IMR-90 (cell line): ENCODE measurements at places on chromosomes 11 and 22. TPM values are rescaled to one million over a fixed set of nuclear protein-coding genes. Genes with fewer than 3 reads are reported as not detected.

MOGAT2 gene
- not detected in 2 replicates for total RNA-seq

DNA sequence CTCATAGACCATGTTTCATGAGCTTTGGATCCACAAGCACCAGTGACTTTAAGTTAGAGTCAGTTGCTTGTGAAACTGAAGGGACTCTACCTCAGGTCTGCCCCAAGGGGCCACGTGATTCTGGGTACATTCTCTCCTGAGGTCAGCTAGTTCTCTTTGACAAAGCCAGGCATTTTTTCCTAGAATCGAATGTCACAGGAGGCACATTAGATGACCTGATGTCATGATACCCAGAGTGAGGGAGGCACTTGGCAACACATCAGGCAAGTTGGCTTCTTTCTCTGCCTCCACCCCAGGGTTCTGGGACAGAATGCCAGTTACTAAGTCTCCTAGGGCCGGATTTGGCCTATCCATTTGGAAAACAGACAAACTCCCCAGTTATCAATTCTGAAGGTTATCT is 93.0 kb downstream of the APIP start:
- no peak overlapping the region for H3K27ac ChIP-seq
- no peak overlapping the region for H3K4me3 ChIP-seq
- H3K4me1 ChIP-seq = no peaks in the 10 kb centered on the region
- no peak for DNase-seq
- H3K36me3 ChIP-seq = no peaks in the 10 kb centered on the region
- peaks cover 11% of the 10 kb centered on the region for H3K27me3 ChIP-seq

GRCh38 chr11:1827095-1827813 is 7.5 kb upstream of the SYT8 start:
- peaks cover 13% of the 10 kb centered on the region; the same call in 1 of the 2 replicates for H3K27me3 ChIP-seq
- peak; percentile 65 for DNase-seq
- peaks cover 15% of the 10 kb centered on the region for H3K4me1 ChIP-seq
- H3K4me3 ChIP-seq = no peak overlapping the region
- H3K36me3 ChIP-seq = no peaks in the 10 kb centered on the region

- H3K4me3 ChIP-seq = no peak overlapping the region
- no peaks in the 10 kb centered on the region for H3K36me3 ChIP-seq
- H3K27ac ChIP-seq = no peak overlapping the region
- DNase-seq = no peak
- H3K27me3 ChIP-seq = peaks cover 33% of the 10 kb centered on the region
Observed at GRCh38 chr11:75792997-75793800, 21.8 kb upstream of the UVRAG start.

NLRP14 gene
- total RNA-seq = under 0.01 TPM in 2 replicates

- peaks cover 6% of the 10 kb centered on the region; the same call in 1 of the 2 replicates for H3K4me1 ChIP-seq
- no peak for DNase-seq
- no peak overlapping the region for H3K27ac ChIP-seq
Observed at GRCh38 chr11:126408496-126408895, 53.0 kb downstream of the ST3GAL4 start.

SCGB2A2 gene
- not detected in 2 replicates for total RNA-seq

APOL4 gene
- total RNA-seq = not detected in 2 replicates

DNA sequence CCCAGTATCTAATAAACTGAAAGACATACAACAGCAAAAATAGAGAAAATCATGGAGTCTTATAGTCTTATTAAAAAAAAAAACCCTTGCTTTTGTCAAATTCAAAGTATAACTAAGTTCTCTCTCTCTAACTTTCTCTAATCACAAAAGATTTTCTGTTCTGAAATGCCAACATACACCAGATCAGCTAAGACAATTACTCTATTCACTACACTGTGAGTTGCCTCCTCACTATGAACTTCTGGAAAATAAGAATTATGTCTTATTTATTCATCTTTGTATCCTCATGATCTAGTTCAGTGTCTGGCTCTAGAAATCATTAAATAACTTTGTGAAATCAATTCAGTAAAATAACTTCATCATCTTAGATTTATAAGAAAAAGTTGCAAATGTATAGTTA is 12.7 kb downstream of the FAM76B start:
- no peak overlapping the region for H3K27ac ChIP-seq
- H3K27me3 ChIP-seq = no peaks in the 10 kb centered on the region
- H3K4me3 ChIP-seq = no peak overlapping the region
- DNase-seq = no peak

OR10A2 gene
- total RNA-seq = not detected in 2 replicates

DNA sequence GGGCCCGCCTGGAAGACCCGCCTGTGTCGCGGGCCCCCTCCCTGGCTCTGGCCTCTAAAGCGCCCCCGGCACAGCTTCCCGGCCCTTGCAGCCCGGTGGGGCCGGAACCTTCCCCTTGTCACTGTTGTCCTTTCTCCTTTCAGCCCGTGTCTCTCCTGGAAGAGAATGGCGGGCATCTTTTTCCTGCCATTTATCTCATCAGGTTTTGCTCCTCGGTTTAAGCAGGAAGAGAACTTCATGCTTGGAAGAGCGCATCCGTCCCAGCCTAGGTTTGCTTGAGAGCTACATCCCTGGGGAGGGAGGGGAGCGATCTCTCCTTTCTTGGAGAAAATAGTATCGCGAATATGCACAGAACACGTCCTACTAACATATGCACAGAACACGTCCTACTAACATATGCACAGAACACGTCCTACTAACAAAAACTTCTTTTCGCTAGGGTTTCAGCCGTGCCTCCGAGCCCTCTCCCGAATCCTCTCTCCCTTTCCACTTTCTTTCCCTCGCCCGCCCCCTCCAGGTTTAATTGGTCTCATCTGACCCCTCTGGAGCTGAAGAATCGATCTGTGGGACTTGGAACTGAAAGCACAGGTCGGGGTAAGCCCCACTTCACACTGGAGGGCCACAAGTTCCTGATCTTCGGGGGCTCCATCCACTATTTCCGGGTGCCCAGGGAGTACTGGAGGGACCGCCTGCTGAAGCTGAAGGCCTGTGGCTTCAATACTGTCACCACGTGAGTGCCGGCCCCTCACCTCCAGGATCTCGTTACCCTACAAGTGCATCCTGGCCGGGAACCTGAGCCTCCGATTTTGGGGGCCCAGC is 1.2 kb downstream of the GLB1L3 start:
- no peak for DNase-seq
- H3K4me1 ChIP-seq = peaks cover 1% of the 10 kb centered on the region; the same call in 1 of the 2 replicates
- peaks cover 53% of the 10 kb centered on the region for H3K27me3 ChIP-seq
- H3K4me3 ChIP-seq = no peak overlapping the region

- H3K4me1 ChIP-seq = peaks cover 2% of the 10 kb centered on the region; the same call in 1 of the 2 replicates
- peak overlapping the region; percentile 69 for H3K4me3 ChIP-seq
- H3K27me3 ChIP-seq = no peaks in the 10 kb centered on the region
- no peaks in the 10 kb centered on the region for H3K36me3 ChIP-seq
- DNase-seq = peak; percentile 31
Observed at GRCh38 chr11:78138694-78139421, 568 bp downstream of the ALG8 start.

GRCh38 chr11:119684361-119685110 is 44.5 kb downstream of the NECTIN1 start:
- no peak overlapping the region for H3K4me3 ChIP-seq
- H3K27me3 ChIP-seq = peaks cover 2% of the 10 kb centered on the region; the same call in 1 of the 2 replicates
- peak overlapping the region; percentile 5; the same call in 1 of the 2 replicates for H3K27ac ChIP-seq
- DNase-seq = peak; percentile 75
- peaks cover 5% of the 10 kb centered on the region for H3K4me1 ChIP-seq
- no peaks in the 10 kb centered on the region for H3K36me3 ChIP-seq

BANF1 gene
- 35.0 and 36.6 TPM in 2 replicates for total RNA-seq

DNA sequence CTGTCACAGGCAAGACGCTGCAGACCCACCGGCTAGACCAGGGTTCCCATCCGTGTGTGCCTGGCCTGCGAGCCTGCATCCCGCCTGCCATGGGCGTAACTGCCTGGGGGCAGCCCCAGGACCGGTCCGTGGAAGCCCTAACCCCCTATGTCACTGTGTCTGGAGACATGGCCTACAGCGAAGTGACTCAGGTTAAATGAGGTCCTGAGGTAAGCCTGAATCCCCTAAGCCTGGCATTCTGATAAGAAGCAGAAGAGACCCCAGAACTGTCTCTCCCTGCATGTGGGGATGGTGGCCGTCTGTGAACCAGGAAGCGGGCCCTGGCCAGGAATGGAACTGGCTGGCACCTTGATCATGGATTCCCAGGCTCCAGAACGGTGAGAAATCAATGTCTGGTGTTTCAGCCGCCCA is 570.1 kb downstream of the BRD1 start:
- H3K27ac ChIP-seq = no peak overlapping the region
- H3K36me3 ChIP-seq = no peaks in the 10 kb centered on the region
- no peaks in the 10 kb centered on the region for H3K27me3 ChIP-seq
- H3K4me1 ChIP-seq = no peaks in the 10 kb centered on the region

VSIG10L2 gene
- total RNA-seq = under 0.01 TPM in 1 of 2 replicates, not detected in the other

DNA sequence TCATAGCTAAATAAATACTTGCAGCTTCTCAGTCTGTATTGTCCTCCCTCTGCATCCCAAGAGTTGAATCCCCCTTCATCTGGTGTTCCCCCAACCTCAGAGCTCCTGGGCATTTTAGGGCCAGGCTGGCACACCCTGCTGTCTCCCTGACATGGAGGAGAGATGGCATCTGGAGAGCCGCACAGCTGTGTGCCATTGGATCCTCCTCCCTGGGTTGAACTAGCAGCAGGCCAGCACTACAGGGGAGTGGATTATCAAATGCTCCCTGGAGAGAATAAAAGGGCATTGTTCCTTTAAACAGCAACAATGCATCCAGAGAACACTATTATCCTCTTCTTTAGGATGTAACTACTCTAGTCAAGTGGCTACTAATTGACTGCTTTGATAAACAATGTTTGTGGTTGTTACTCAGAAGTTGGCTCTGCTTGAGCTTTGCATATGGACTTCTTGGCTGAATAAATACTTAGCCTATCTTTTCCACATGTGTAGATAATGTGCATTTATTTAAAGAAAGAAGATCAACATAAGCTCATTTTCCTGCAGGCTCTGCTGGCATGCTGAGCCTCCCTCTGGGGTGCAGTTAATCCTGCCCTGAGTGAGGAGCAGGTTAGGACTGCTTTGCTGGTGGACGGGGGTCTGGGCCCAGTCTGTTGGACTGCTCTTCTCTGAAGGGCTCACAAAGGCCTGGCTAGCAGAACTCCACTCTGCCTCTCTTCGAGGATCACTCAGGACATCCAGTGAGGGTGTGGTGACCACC is 897.2 kb downstream of the TBC1D22A start:
- no peak overlapping the region for H3K4me3 ChIP-seq
- H3K27ac ChIP-seq = no peak overlapping the region
- DNase-seq = no peak
- H3K27me3 ChIP-seq = no peaks in the 10 kb centered on the region
- no peaks in the 10 kb centered on the region for H3K36me3 ChIP-seq
- H3K4me1 ChIP-seq = no peaks in the 10 kb centered on the region

DNA sequence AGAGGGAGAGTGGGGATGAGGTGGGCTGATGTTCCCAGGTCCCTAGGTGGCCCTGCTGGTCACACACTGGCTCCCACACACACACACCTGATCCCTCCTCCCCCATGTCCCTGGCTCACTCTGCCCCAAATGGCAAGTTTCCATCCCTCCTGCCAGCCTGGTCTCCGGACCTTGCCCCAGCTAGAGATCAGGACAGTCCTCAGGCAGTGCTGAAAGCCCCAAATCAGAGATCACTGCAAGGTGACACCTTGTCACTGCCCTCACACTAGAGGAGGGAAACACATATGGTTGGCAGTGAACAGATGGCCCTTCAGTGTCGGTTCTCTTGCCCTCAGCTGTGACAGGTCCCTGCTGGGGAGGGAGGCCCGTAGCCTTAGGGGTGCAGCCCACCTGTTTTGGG is 7.6 kb downstream of the TMPRSS5 start:
- H3K27ac ChIP-seq = no peak overlapping the region
- no peaks in the 10 kb centered on the region; the same call in 1 of the 2 replicates for H3K4me1 ChIP-seq
- no peaks in the 10 kb centered on the region; the same call in 1 of the 2 replicates for H3K27me3 ChIP-seq
- no peak overlapping the region for H3K4me3 ChIP-seq
- no peak for DNase-seq

DNA sequence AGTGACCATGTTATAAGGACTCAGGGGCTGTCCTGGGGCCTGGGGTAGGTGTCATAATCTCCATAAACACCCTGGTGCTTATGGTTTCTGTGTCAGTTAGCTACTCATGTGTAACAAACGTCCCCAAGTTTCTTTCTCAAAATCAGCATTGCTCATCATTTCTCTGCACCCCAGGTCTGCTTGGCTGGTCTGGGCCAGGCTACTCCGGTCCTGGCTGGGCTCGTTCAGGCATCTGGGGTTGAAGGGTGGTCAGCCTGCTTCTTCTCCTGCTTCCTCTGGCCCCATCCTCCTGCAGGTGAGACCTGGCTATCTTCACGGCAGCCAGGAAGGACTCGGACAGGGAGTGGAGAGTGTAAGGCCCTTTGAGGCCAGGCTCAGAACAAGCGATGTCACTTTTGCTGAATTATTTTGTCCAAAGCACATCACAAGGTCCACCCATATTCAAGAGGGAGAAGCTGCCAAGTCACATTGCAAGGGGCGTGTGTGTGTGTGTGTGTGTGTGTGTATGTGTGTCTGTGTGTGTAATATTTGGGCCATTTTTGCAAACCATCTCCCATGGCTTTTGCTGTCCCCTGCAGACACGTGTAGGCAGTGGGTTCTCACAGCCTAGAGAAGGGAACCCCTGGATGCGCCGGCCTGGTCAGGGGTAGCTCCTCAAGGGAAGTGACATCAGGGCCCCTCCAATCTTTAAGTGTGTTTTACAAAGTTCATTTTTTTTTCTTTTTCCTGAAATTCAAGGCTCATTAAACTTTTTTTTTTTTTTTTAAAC is 535.8 kb downstream of the TBC1D22A start:
- no peaks in the 10 kb centered on the region for H3K4me1 ChIP-seq
- no peak overlapping the region for H3K4me3 ChIP-seq
- DNase-seq = no peak

DNA sequence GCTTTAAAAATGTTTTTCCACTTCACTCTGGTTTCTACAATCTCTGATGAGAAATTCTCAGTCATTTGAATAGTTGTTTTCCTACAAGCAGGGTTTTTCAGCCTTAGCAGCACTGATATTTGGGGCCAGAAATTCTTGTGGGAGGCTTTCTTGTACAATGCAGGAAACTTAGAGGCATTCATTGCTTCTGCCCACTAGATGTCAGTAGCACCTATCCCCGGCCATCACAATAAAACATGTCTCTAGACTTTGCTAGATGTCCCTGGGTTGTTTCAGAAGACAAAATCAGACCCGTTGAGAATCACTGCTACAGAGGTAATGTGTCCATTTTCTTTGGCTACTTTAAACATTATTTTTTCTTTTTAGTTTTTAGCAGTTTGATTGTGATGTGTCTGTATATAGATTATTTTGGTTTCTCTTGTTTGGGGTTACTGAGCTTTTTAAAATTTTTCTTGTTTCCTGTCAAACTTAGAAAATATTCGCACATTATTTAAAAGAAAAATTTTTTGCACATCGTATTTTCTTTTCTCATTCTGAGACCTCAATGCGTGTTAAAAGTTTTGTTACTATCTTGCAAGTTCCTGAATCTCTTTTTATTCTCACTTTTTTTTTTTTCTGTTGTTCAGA is 60.8 kb upstream of the CCDC179 start:
- no peak overlapping the region for H3K4me3 ChIP-seq
- peak; percentile 76 for DNase-seq
- H3K27me3 ChIP-seq = no peaks in the 10 kb centered on the region
- no peaks in the 10 kb centered on the region for H3K36me3 ChIP-seq
- H3K27ac ChIP-seq = no peak overlapping the region
- H3K4me1 ChIP-seq = peaks cover 2% of the 10 kb centered on the region; the same call in 1 of the 2 replicates

GRCh38 chr22:34904486-34904885 is 161.5 kb upstream of the ISX start:
- DNase-seq = no peak
- H3K4me3 ChIP-seq = no peak overlapping the region
- no peaks in the 10 kb centered on the region for H3K36me3 ChIP-seq
- H3K27me3 ChIP-seq = no peaks in the 10 kb centered on the region
- H3K27ac ChIP-seq = no peak overlapping the region

- peaks cover 8% of the 10 kb centered on the region for H3K4me1 ChIP-seq
- peak overlapping the region; percentile 17; the same call in 1 of the 2 replicates for H3K4me3 ChIP-seq
- peak; percentile 12 for DNase-seq
- no peaks in the 10 kb centered on the region; the same call in 1 of the 2 replicates for H3K27me3 ChIP-seq
Observed at GRCh38 chr22:40107851-40108378, 69.8 kb upstream of the TNRC6B start.
